Breast epithelium (tissue), 4 donors: ENCODE measurements at places on chromosomes 2 and 18.

GRCh38 chr2:218010140-218010983 is 7.6 kb upstream of the TNS1 start:
- DNase-seq: no peak
- peak overlapping the region; percentile 51 for H3K4me3 ChIP-seq
- no peaks in the 10 kb centered on the region for H3K36me3 ChIP-seq
- peak overlapping the region; percentile 62 for H3K27ac ChIP-seq

GRCh38 chr2:16716944-16717343 is 51.3 kb upstream of the CYRIA start:
- H3K27me3 ChIP-seq: no peaks in the 10 kb centered on the region
- no peaks in the 10 kb centered on the region for H3K36me3 ChIP-seq
- H3K27ac ChIP-seq: no peak overlapping the region
- no peaks in the 10 kb centered on the region for H3K4me1 ChIP-seq

DNA sequence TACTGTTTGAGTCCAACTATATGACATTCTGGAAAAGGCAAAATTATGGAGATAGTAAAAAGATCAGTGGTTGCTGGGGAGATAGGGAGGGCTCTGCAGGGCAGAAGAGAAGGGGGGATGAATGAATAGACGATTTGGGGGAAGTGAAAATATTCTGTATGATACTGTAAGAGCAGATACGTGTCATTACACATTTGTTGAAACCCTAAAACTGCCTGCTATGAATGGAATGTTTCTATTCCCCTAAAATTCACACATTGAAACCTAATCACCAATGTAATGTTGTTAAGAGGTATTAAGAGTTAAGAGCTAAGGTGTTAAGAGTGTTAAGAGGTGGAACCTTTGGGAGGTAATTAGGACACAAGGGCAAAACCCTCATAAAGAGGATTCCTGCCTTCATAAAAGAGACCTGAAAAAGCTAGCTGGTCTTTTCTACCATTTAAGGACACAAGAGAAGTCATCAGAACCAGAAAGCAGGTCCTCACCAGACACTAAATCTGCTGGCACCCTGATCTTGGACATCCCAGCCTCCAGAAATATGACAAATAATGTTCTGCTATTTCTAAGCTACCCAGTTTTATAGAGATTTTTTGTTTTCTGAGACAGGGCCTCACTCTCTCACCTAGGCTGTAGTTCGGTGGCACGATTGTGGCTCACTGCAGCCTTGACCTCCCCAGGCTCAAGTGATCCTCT is 76.2 kb downstream of the ATAD2B start:
- H3K4me1 ChIP-seq: no peaks in the 10 kb centered on the region
- DNase-seq: no peak
- H3K36me3 ChIP-seq: peaks cover 3% of the 10 kb centered on the region
- H3K27ac ChIP-seq: no peak overlapping the region
- H3K4me3 ChIP-seq: no peak overlapping the region
- no peaks in the 10 kb centered on the region for H3K27me3 ChIP-seq

- H3K4me3 ChIP-seq: no peak overlapping the region
- DNase-seq: no peak
- H3K36me3 ChIP-seq: no peaks in the 10 kb centered on the region
These were observed 188.2 kb upstream of the APCDD1 start for GRCh38 chr18:10266334-10266590.

DNA sequence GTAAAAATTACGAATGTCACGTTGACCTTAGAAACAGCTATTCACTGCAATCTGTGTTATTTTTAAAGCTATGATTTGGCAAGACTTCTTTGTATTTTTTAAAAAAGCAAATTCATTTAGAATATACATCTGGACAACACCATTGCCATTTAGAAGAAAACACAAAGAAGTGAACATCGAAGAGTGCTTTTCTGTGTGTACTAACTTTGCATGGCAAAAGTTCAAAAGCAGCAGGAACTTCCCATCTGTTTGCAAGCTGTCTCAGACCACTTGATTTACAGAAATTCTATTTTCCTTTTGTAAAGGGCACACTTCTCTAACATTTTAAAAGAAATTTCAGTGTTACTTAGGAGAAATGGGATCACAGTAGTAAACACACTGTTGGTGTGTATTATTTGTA is 145.9 kb downstream of the CALCRL start:
- no peak overlapping the region for H3K4me3 ChIP-seq
- no peak overlapping the region for H3K27ac ChIP-seq
- DNase-seq: no peak
- H3K36me3 ChIP-seq: no peaks in the 10 kb centered on the region
- H3K27me3 ChIP-seq: no peaks in the 10 kb centered on the region
- H3K4me1 ChIP-seq: no peaks in the 10 kb centered on the region

DNA sequence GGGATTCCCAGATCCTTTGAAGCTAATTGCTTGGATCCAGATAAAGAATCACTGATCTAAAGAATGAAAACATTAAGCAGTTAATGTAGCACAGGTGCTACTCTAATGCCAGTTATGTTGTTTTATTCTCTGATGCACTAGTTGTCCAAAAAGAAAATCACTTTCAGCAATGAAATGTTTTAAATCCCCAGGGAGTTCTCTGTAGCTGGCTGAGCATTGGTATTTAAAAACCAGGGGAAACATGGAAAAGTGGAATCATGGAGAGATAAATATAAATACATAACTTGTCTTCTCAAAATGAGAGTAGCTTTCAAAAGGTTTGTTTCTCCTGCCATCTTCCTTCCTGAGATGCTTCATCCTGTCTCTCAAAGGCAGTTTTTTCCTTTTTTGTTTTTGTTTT is 37.7 kb downstream of the CD302 start:
- no peaks in the 10 kb centered on the region for H3K36me3 ChIP-seq
- H3K4me3 ChIP-seq: no peak overlapping the region
- H3K27ac ChIP-seq: no peak overlapping the region
- DNase-seq: no peak
- H3K27me3 ChIP-seq: no peaks in the 10 kb centered on the region

DNA sequence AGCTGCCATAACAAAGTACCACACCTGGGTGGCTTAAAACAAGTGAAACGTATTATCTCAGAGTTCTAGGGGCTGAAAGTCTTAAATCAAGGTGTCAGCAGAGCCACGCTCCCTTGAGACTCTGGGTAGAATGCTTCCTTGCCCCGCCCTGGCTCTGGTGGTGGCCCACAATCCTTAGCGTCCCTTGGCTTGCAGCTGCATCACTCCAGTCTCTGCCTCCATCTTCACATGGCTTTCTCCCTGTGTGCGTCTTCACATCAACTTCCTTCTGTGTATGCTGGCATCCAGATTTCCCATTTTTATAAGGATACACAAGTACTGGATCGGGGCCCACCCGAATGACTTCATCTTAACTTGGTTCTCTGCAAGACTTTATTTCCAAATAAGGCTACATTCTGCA is 62.5 kb downstream of the MRO start:
- H3K4me3 ChIP-seq: no peak overlapping the region
- H3K36me3 ChIP-seq: no peaks in the 10 kb centered on the region
- DNase-seq: no peak
- H3K27me3 ChIP-seq: no peaks in the 10 kb centered on the region

- DNase-seq: no peak
- H3K36me3 ChIP-seq: no peaks in the 10 kb centered on the region
- H3K4me3 ChIP-seq: no peak overlapping the region
These were observed 15.4 kb upstream of the STAT1 start for GRCh38 chr2:191029280-191029950.

DNA sequence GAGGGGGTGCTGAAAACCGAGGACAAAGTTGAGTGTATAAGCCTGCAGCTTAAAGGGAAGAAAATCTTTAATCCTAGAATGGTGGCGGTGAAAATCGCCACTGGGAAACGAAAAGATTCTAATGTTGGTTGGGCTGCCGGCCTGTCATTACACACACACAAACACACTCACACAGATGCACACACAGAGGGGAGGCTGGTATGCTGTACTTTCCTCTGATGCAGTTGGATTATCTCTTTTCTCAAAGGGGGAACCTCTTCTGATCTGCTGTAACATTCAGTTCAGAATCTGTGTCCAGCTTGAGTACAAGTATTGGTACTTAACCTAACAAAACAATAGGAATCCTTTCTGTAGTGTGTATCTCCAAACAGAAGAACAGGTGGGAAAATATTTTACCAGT is 39.0 kb downstream of the ANXA4 start:
- DNase-seq: no peak
- H3K36me3 ChIP-seq: no peaks in the 10 kb centered on the region
- no peaks in the 10 kb centered on the region for H3K27me3 ChIP-seq
- H3K27ac ChIP-seq: no peak overlapping the region

DNA sequence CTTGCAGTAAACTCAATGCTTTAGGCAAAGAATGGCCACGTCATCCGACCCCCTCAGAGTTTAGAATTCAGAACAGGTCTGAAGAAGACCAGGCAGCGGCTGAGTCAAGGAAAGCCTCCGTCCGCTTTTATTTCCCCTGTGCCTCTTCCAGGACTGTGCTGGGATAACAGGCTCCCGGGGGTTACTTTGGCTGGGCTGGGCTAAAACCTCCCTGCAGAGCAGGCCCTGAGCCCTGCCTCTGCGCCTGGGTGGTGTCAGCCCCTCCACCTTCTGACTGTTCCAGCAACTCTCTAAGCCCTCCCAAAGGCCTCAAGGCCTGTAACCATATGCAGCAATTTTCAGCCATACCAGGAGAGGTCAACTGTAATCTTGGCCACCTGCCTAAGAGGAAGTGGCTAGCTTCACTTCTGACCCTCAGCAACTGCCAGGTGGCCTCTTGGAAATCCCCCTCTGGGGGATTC is 166.5 kb downstream of the RPIA start:
- DNase-seq: no peak
- no peaks in the 10 kb centered on the region for H3K4me1 ChIP-seq
- no peak overlapping the region for H3K27ac ChIP-seq
- no peaks in the 10 kb centered on the region for H3K27me3 ChIP-seq

DNA sequence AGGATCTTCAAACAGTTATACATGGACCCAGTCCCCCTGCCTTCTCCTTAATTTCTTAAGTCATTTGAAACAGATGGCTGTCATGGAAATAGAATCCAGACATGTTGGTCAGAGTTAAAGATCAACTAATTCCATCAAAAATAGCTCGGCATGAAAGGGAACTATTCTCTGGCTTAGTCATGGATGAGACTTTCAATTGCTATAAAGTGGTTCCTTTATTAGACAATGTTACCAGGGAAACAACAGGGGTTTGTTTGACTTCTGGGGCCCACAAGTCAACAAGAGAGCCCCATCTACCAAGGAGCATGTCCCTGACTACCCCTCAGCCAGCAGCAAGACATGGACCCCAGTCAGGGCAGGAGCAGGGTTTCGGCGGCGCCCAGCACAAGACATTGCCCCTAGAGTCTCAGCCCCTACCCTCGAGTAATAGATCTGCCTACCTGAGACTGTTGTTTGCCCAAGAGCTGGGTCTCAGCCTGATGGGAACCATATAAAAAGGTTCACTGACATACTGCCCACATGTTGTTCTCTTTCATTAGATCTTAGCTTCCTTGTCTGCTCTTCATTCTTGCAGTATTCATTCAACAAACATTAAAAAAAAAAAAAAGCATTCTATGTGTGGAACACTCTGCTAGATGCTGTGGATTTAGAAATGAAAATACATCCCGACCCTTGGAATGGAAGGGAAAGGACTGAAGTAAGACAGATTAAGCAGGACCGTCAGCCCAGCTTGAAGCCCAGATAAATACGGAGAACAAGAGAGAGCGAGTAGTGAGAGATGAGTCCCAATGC is 4.6 kb downstream of the TTR start:
- H3K36me3 ChIP-seq: no peaks in the 10 kb centered on the region
- no peak overlapping the region for H3K4me3 ChIP-seq
- H3K27me3 ChIP-seq: no peaks in the 10 kb centered on the region
- H3K4me1 ChIP-seq: no peaks in the 10 kb centered on the region
- DNase-seq: no peak

GRCh38 chr2:24365051-24365450 is 4.7 kb upstream of the ITSN2 start:
- H3K36me3 ChIP-seq: no peaks in the 10 kb centered on the region
- H3K27ac ChIP-seq: peak overlapping the region; percentile 65

DNA sequence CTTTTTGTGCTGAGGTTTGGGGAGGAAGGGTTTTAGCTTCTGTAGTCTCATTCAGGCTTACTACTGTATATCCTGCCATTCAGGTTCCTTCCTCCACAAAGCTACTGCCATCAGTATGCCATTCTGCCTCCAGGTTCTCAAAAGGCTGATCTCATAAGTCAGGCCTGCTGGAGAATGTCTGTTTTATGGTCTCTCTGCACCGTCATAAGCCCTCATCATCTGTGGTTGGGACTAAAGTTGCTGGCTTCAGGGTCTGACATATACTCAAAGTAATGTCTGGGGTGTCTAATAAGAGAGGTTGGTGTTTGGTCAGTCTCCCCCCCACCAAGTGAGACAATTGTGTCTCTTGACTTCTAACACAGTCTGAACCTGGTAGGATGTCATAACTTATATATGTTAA is 36.2 kb upstream of the CCBE1 start:
- no peak for DNase-seq
- no peak overlapping the region for H3K27ac ChIP-seq
- H3K36me3 ChIP-seq: no peaks in the 10 kb centered on the region
- no peak overlapping the region for H3K4me3 ChIP-seq

DNA sequence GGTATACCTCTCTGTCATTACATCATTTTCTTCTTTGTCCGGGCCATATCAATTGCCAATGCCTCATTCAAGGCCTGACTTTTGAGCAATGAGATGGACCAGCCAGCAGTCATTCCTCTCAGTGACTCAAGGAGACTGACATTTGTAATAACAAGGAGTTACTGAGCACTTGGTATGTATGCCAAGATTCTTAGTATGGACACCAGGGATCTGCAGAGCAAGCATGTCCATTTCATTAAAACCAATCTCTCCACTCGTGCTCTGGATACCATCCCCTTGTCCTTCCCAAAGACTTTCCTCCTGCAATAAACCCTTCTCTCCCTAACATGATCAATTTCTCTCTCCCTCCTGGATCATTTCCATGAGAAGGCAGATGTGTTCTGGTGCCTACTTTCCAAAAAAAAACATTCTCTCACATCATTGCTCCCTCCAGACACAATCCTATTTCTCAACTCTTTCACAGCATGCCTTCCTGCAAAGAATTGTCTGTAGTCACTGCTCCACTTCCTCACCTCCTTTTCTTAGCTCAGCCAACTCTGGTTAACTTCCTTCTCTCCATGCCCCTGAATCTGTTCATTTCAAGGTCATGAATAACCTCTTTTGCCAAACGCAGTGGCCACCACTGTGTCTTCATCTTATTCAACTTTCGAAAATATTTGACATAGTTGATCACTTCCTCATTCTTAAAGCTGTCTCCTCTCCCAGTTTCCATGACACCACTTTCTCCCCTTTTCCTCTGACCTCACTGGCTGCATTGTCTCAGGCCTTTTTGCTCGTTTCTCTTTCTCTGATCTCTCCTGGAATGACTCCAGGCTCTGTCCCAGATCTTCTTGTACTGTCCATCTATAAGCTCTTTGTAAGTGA is 102.8 kb upstream of the CYP1B1 start:
- peaks cover 22% of the 10 kb centered on the region for H3K4me1 ChIP-seq
- H3K27me3 ChIP-seq: no peaks in the 10 kb centered on the region
- peak; percentile 44 for DNase-seq
- no peaks in the 10 kb centered on the region for H3K36me3 ChIP-seq

DNA sequence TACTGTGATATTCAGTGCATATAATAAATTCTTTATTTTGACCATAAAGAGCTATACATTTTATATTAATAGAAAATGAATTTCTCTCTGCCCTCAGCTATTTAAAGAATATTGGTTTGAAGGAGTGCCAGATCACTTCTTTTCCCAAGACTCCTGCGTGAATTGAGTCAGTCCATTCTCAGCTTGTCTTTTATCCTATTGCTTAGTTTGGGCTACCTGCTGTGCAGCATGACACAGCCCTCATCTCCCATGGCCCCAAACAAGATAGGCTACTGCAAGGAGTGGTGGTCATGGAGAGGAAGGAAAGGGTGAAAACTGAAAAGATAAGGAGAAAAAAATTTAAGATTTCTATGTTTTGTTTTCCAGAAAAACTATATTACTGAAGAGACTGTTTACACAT is 10.1 kb upstream of the FBXO11 start:
- H3K4me1 ChIP-seq: no peaks in the 10 kb centered on the region
- H3K27me3 ChIP-seq: no peaks in the 10 kb centered on the region
- H3K27ac ChIP-seq: no peak overlapping the region
- H3K4me3 ChIP-seq: no peak overlapping the region
- DNase-seq: no peak
